ENCODE measurements at places on chromosomes 4 and X. TPM values are rescaled to one million over a fixed set of nuclear protein-coding genes. Genes with fewer than 3 reads are reported as not detected.

TCEANC gene
- 4.2 TPM for total RNA-seq

DNA sequence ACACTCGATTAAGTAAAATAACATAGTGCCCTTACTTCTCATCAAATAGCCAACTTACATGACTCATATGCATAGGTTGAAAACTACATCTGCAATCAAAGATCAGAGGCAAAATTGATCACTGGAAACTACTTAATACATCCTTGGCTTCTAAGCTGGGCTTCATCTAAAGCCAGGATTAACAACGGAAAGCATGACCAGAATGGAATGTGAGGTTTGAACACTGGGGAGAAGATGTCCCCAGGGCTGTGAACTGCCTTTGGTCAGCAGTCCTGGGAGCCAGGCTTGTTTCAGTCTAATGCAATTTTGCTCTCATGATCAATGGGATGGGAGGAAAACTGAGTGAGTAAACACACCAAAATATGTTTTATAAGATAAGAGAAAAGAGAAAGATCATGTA, 192.5 kb upstream of the TTC29 start:
- no peak for DNase-seq

CT47B1 gene
- not detected for total RNA-seq

AREG gene
- 10.5 TPM for total RNA-seq

DNA sequence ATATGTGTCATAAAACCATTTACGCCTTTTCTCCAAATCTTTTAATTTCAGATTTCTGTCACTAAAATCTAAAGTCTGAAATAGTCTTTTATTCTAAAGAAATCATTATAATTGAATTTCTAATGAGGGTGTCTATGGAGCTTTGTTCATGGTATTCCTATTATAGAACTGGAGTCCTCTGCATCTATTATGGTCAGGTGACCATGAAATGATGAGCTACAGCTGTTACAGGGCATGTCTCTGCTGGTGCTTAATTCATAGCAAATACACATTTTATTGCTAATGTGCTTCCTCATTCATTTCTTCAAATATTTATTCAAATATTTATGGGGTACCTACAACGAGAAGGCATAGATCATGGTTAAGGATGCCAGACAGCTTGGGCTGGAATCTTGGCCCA, 126.1 kb downstream of the NAA11 start:
- DNase-seq = no peak

DNA sequence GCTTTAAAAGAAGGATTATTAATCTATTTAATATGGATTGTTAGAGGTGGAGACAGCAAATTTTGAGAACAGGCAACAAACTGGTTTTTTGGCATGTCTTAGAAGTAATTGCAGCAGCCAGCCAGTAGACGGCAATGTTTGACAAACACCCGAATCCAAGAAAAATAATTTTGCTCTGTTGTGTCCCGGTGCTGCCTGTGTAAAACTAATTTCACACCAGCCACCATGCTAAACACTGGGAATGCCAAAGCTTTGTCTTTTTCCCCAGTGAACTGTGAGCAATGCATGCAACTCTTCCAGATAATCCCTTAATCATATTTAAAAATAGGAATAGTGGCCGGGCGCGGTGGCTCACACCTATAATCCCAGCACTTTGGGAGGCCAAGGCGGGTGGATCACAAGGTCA, 25.9 kb downstream of the SMIM31 start:
- no peak for DNase-seq

DNA sequence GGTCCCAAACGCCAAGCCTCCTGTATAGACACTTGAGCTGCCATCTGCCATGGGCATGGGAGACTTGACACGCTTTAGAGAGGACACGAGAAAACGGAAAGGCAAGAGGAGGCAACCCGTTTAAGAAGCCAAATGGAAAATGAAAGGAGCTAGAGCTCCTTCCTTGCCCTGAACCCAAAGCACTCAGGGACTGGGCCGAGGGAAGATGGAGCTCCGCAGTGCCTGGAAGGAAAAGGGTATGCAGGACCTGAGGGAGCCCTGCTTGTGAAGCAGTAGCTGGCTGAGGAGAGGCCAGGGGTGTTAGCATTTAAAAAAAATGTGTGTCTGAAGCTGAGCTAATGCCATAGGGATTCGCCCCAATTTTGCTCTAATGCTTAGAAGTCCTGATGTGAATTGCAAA, 15.1 kb downstream of the MCF2 start:
- no peak for DNase-seq

Data from sigmoid colon (tissue), 7 donors.